ENCODE measurements at places on chromosomes 16 and 17.

- no peak for DNase-seq
Observed at GRCh38 chr17:12756786-12757185, 32.5 kb upstream of the ARHGAP44 start.

DNA sequence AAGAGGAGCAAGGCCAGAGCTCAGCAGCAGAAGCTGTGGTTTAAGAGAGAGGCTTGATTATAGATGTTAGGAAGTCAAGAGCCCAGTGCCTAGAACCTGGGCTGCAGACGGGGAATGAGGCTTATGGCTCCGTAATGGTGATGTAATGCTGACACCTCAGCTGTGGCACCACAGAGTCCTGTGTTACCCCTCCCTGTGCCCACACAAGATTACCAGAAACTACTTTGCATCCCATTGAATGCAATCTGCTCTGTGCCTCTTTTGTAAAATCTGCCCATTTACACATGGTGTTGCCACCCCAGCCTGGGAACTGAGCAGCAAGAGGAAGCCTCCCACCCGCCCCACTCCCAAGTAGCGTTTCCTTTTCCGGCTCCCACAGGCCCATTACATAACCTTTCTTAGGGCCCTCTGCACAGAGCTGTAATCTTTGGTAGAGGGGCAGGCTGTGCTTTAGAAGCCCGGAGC is 57.0 kb downstream of the PITPNC1 start:
- no peak for DNase-seq

DNA sequence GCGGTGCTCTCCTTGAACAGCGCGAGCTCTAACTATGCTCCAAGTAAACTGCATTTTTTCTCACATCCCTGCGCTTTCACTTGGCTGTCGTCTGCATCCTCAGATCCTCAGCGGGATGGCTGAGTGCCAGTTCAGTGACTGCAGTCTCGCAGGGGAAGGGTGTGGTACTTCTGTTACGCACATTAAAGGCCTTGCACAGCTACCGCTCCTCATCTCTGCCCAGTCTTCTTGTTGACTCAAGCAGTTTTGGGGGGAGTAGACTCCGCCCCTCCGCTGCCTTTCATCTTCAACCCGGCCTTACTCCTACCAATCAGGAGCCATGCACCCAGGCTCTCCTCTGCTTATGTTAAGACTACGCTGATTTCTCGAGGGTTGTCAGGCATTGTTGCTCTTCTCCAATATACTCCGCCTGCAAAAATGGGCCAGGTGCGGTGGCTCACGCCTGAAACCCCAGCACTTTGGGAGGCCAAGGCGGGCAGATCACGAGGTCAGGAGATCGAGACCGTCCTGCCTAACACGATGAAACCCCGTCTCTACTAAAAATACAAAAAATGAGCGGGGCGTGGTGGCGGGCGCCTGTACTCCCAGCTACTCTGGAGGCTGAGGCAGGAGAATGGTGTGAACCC is 10.0 kb downstream of the ATP5PD start:
- DNase-seq, result no peak

DNA sequence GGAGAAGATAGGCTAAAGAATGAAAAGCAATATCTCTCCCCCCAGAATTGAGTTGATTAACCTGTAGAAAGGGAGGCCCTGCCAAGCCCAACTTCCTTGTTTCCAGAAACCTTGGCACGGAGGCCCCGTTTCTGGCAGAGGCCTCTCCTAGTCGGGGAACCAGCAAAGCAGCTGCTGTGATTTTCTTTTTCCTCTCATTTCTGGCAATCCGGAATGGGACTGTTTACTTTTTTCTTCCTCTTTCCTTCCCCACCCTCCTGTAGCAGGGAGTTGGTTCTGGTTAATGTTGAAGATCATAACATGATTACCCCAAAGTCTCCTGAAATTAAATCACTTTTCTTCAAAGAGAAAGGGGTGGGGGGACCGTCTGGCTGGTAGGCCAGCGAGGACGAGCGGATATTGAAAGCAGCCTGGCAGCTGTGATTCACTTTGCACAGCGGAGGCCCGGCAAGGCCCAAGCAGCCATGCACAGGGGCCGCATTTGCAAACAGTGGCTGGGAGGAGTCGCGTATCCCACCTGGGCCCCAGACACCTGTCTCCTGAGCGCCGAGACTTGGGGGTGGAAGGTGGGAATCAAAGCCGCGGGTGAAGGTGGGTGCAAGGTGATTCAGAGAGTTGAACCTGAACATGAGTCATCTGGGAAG is 51.5 kb downstream of the NTN1 start:
- no peak for DNase-seq

DNA sequence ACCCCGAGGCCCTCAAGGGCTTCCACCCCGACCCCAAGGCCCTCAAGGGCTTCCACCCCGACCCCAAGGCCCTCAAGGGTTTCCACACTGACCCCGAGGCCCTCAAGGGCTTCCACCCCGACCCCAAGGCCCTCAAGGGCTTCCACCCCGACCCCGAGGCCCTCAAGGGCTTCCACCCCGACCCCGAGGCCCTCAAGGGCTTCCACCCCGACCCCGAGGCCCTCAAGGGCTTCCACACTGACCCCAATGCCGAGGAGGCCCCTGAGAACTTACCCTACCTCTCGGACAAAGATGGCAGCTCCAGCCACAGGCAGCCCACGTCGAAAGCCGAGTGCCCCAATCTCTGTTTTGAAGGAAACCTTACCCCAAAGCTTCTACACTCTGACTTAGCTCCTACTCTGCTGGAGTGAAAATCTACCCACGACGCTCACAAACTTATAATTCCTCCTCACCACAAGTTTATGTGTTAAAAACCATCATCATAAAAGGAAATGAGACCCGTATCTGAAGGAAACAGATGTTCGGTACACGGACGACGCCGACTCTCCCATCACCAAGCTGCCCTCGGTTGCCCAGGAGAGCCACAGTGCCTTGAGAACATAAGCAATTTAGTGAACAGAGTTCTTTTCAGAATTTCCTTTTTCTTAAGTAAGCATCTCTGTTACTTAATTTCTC is 61.2 kb upstream of the RPH3AL start:
- DNase-seq, result no peak

DNA sequence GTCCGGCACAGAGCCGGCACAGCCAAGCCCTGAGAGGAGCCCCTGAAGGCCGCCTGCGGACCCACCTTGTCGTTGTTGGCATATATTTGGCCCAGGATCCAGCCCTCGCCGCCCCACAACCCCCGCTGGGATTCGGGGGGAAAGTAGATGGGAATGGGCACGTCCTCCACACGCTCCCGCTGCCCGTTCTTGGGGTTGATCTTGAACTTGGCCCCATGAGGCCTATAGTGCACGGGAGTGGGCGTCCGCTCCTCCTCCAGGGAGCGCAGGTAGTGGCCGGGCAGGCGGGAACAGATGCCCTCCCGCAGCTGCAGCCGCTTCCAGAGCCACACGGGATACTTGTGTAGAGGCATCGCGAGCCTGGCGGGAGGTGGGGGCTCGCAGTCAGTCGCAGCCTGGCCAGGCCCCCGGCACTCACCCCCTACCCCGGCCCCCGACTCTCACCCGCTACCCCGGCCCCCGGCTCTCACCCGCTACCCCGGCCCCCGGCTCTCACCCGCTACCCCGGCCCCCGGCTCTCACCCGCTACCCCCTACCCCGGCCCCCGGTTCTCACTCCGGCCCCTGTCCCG is 387 bp downstream of the MRPL28 start:
- no peak for DNase-seq

GRCh38 chr17:48037036-48037837 is at the start of gene COPZ2:
Gene COPZ2 (minus strand): TSS chr17:48037797. CDS start chr17:48037777, 20 bp downstream.
- DNase-seq, result no peak

DNA sequence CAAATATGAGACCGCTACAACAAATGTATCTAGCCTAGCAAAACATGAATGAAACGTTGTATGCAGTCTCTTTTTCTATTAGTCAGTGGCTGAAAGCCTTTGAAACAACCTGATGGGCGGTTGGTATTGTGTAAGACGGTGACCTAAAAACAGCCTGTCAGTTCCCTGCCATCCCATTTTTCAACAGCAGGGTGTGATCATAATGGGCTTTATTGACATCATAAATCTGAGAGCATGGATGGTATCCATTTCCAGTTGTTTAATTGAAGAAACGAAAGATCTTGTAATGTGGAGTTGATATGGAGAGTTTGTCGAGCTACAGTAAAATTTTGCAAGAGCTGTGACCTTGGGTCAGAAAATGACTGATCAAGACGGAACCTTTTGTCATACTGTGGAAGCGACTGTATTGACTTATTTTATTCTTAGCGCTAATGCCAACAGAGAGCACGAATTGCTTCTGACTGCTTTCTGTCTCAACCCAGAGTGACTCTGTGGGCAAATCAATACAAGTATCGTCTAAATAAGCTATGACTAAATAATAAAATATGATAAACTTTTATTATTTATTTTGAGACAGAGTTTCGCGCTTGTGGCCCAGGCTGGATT is 12.3 kb upstream of the MEIOB start:
- DNase-seq, result no peak

DNA sequence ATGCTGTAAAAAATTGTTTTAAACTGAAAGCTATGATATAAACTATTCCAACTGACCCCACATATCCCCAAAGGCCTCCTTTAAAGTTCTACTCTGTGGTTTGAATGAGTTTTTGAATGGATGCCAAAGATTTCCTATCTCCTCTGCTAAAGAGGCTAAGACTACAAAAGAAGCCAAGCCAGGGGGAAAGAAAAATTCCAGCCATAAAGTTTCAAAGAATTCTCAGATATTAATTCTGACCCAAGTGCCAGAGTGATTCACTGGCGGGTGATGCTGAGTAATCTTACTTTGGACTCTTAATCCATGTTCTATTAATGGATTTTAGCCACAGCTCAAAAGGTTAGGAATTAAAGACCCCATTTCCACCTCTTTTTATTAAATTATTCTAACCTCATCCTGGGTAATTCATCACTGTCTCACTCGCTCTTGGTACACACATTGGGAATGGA is 60.7 kb downstream of the HS3ST3A1 start:
- DNase-seq, result no peak

GRCh38 chr17:71933306-71933705 is 187.5 kb upstream of the SOX9 start:
- DNase-seq, result no peak

DNA sequence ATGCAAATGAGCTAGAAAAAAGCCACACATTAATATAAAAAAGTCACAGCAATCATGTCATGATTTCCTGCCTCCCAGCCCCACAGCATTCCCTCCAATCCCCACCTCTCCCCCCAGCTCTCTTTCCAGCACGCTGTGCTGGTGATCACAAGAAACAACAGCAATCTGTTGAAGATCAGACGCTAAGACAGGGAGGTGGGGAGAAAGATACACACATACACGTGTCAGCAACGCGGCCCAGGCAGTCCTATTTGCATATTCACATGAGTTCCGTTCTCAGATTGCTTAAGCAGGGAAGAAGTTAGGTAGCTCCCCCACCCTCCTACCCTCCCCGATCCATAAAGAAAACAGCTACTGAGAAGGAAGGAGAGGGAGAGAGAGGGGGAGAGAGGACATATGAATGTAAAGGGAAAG is 405.5 kb upstream of the PSMD7 start:
- no peak for DNase-seq

- DNase-seq, result no peak
Observed at GRCh38 chr17:42163113-42163512, 8.3 kb upstream of the RAB5C start.

- DNase-seq, result no peak
Observed at GRCh38 chr17:35089586-35090296, 26.2 kb upstream of the RFFL start.

- DNase-seq, result no peak
Observed at GRCh38 chr16:89534252-89534756, 26.1 kb downstream of the SPG7 start.

- no peak for DNase-seq
Observed at GRCh38 chr17:28115046-28115445, 72.6 kb downstream of the NLK start.

- DNase-seq, result no peak
Observed at GRCh38 chr17:10579270-10579669, 29.8 kb upstream of the MYH2 start.

DNA sequence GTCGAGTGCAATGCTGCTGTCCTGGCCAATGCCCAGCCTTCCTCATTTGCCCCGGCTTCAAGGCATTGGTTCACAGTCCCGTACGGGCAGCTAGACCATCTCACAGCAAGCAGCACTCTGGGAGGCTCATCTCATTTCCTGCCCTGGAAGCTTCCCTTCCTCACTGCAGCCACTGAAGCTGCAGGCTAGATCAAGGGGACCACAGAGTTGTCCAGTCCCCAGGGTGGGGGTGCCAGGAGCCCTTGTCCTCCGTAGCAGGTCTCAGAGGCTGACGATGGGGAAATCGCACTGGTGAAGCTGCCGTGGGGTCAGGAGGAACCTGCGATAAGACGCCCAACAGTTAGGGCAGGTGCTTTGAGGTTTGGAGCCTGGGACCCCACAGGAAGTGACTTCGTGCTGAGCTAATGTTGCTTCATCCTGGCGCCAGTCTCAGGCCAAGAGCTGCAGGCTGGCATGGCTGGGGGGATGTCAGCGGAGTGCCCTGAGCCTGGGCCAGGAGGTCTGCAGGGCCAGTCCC is at the start of gene SPNS3:
TSS of gene SPNS3 (plus strand) at position 426 of the 517 bp plus-strand sequence. CDS start at position 454, 28 bp downstream.
- no peak for DNase-seq

DNA sequence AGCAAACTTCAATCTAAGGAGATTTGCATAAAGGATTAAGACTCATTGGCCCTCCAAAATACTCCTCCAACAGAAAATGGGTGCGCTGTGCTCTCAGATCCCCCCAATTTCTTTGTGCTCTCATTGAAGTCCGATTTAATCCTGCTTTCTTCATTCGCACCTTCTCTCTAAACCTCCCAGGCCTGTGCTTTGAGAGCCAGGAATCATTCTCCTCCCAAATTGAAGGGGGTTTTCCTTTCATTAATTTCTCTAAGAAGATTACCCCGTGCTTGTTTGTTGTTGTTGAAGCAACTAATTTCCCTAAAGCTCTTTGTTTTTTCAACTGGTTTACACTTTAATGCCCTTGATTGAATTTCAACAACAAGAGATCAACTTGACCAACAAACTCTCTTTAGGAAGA is 304.2 kb upstream of the IRX3 start:
- no peak for DNase-seq

DNA sequence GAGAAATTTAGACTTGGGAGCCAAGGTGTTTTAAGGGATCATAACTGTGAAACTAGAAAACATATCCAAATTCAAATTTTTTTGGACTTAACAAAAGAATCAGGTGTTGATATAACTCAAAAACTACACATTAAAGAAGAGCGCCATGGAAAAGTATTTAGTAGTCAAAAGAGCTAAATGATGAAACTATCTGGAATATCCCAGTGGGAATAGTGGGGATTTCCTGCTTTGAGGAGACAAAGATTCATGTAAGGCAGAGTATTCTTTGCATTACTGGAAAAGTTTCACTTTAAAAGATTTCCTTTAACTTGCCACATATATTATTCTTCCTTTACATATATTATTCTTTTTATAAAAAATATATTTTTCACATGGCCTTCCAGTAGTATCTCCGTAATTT is 40.3 kb upstream of the VPS4A start:
- no peak for DNase-seq

GRCh38 chr17:48579471-48579759 is 1.3 kb upstream of the HOXB4 start:
- DNase-seq, result no peak

- no peak for DNase-seq
Observed at GRCh38 chr17:38663125-38663751, 11.5 kb downstream of the EPOP start.
